Naive thymus-derived CD4-positive, alpha-beta T cell (primary cell): ENCODE measurements at places on chromosomes 3 and 15.

DNA sequence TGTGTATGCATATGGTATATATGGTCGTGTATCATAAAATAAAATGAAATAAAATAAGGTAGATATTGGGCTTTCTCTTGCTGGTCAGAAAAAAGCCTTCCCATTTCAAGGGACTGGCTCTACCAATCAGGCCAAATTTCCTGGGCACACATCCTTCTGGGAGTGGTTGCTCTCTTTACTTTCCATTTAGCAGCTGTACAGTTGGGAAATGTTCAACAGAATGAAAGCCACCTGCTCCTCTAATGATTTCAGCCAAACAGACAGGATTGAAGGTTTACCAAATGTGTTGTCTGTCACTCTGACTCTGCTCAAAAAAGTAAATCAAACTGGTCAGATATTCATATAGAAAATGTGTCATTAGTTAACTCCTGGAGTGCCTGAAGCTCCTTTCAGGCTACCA, 380.4 kb downstream of the ROBO2 start:
- DNase-seq = no peak

- no peak for DNase-seq
Observed at GRCh38 chr3:12536423-12536822, 8.9 kb downstream of the MKRN2OS start.

DNA sequence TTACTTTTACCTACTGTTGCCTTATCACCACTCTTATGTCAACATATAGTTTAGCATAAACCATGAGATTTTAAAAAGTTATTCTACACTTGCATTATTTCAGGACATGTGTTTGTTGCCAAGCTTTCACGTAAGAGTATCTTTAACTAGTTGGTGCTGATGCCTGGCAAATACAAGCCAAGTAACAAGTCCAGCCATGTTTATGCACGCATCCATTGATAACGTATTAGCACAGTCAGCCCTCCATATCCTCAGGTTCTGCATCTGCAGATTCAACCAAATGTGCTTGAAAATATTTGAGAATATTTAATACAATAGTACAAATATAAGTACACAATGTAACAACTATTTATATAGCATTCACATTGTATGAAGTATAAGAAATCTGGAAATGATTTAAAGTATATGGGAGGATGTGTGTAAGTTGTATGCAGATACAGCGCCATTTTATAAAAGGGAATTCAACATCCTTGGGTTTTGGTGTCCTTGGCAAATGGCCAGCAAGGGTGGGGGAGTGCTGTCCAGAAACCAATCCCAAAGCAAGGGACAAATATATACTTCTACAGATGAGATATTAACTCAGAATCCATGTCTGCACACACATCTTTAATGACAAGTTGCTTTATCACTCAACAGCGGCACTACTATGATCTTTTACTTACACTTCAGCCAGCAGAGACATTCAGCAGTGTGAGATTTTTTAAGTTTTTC, 8.7 kb upstream of the SETD5 start:
- no peak for DNase-seq

DNA sequence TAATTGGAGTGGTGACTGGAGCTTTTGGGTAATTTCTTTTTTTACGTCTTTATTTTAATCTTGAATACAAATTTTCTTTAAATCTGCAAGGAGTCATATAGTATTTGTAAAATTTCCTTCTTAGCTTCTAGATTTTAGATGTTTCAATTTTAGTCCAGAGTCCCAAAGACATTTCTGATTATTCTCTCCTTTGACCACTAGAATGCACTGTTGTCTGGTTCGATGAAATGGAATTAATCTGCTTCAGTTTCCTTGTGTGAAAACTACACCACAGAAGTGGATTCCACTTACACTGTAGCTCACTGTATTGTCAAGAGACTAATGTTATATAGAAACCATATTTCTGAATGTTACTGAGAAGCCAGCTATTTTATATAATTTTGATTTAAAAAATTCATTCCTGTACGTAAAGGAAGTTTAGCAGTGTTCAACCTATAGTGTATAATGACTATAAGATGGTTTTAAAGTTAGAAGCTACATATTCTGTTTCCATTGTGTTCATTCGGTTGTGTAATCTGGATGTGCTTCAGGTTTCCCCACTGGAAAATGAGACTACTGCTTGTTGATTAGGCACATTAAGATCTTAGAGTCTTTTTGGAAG, 6.1 kb downstream of the GRAMD1C start:
- no peak for DNase-seq

DNA sequence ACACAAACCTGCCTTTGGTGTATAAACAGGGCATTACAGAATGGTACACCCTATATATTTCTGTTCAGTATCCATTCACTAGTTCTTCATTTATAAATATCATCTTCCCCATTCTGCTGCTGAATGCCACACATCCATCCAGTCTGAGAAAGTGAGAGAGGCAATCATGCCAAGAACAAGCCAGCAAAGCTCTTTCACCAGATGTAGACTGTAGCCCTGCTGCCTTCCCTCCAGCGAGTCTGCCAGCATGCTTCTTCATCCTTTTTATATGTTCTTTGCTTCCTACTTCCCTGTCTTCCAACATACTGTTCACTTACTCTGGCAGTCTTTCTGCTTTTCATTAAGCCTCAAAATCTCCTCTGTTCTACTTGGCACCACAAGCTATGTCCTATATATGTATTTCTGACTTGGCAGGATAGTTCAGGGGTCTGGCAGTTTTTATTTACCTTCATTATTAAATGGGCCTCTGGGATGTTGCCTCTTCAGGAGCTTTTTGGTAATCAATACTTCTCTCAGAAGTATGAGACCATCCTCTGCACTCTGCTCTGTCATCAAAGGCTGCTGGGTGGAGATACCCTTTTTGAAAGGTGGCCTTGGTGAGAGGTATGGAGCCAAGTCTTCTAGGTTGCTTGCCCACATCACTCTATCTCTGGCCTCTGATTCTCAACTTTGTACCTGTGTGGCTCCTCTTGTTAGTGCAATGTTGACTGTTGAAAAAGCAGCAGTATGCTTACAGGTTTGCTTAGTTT, 48.6 kb downstream of the CHP1 start:
- no peak for DNase-seq

DNA sequence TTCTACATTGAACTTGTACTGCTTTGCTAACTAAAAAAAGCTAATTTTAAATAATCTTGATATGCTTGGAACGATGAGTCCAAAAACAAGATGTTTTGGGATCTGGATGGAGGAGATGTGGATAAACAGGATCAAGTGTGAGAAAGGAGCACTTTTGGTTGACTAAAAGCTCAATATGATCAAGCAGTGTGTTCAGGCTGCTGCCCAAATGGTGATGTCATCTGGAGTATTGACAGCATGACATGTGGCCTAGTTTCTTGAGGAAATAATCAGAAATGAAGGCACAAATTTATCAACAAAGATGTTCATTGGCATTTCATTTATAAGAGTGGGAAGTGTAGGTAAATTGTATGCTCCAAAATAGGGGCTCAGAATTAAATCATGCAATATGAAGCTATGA, 161.2 kb downstream of the SOX2 start:
- no peak for DNase-seq

DNA sequence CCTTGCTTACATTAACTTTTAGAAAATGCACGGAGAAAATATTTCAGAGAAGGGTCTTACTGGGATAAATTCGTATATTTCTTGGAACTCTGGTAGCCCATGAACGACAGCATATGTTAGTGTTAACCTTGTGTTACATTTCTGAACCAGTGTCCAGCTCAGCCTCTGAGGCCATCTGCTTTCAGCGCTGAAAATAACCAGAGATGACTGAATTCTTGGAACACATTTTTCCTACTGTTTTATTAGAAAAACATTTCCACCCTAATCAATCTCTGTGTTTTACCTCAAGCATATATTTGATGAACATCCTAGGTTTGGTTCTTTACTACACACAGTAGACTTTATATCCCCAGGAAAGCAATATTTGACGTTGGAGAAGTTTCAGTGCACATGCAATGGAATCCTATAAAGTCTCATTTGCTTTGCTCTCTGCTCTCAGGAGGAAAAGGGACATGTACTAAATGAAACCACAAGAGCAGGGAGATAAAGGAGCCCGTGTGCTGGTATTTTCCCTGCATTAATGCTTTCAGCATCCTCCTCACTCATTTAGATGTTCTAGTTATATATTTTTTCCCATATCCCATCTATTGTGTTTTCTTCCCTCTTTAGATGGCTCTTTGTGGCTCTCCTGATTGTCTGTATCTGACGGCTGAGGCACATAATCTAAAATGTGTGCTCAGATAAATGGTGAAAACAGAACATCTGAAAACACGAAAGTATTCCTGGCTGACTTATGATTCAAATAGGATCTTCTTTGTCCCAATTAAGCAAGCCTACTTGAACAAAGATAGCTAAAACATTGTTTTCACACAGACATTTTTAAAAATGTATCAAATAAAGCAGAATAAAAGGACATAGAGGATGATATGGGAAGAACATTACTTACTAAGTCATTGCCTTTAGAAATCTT, 151.7 kb upstream of the KCNMB2 start:
- no peak for DNase-seq

GRCh38 chr3:156576651-156577348, 21.9 kb upstream of the SSR3 start:
- no peak for DNase-seq

DNA sequence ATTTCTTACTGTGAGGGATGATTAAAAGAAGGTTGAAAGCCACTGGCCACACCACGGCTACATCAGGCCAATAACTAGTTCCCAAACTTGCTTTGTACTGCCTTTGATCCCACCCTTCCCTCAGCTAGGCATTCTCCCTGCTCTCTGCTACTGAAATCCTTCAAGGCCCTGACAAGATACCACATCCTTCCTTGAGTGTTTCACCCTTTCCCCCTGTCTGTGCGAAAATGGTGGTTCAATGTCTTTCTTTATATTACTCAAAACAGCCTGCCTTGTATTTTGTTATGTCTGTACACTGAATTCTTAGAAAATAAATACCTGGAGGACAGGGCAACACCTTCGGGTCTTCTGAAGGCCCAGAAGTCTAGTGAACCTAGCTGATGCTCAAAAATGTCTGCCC, 932 bp upstream of the VPS8 start:
- no peak for DNase-seq
